Brain pericyte (primary cell): ENCODE measurements at places on chromosomes 2 and 18.

- DNase-seq = peak; percentile 95
These were observed 23.1 kb downstream of the PLA2R1 start for GRCh38 chr2:160039166-160039903.

- no peak for DNase-seq
These were observed 28.5 kb downstream of the ITGB1BP1 start for GRCh38 chr2:9394816-9395215.

DNA sequence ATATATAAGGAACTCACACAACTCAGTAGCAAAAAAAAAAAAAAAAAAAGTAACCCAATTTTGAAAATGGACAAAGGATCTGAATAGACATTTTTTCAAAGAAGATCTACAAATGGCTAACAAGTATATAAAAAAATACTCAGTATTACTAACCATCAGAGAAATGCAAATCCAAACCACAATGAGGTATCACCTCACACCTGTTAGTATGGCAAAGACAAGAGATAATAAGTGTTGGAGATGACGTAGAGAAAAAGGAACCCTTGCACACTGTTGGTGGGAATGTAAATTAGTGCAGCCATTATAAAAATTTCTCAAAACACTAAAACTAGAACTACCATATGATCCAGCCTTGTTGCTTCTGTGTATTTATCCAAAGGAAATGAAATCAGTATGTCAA is 5.8 kb upstream of the CNDP1 start:
- DNase-seq = no peak

- no peak for DNase-seq
These were observed 477.5 kb downstream of the SLC4A3 start for GRCh38 chr2:220104871-220105351.

DNA sequence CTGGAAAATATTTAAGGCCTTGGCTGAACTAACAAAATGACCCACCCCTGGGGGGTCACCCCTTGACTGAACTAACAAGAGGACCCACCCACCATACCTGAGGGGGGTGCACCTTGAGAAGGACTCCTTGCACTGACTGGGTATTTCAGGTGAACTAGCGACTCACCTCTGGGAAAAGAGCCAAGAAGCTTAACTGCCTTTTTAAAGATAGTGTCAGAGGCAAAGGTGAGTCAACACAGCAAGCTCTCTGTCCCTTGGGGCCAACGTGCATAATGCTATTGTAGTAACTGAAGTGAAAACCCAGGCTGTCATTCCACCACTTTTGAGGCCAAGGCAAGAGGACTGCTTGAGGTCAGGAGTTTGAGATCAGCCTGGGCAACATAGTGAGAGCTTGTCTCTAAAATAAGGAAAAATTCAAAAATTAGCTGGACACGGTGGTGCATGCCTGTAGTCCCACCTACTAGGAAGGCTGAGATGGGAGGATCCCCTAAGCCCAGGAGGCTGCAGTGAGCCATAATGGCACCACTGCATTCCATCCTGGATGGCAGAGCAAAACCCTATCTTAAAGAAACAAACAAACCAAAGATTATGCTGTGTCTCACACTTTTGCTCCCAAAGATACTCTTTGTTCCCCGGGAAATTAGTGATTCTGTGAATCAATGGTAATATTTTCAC is 36.4 kb upstream of the ZCCHC2 start:
- no peak for DNase-seq

DNA sequence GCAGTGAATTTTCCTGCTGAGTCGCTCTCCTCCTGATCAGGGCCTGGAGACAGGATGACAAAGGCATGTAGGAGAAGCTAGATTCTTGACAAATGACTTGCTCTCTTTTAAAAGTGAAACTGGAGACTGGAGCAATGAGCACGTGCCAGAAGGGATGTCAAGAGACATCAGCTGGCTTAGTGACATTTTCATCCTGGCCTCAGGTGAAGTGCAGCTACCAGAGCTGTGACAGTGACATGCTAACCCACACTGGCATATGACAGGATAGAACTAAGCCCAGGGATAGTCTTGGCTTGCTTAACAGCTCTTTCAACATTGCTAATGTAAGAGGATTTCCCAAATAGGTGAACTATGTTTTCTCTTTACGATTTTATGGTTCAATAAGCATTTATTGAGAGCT is 757.5 kb upstream of the DDX18 start:
- DNase-seq = no peak

DNA sequence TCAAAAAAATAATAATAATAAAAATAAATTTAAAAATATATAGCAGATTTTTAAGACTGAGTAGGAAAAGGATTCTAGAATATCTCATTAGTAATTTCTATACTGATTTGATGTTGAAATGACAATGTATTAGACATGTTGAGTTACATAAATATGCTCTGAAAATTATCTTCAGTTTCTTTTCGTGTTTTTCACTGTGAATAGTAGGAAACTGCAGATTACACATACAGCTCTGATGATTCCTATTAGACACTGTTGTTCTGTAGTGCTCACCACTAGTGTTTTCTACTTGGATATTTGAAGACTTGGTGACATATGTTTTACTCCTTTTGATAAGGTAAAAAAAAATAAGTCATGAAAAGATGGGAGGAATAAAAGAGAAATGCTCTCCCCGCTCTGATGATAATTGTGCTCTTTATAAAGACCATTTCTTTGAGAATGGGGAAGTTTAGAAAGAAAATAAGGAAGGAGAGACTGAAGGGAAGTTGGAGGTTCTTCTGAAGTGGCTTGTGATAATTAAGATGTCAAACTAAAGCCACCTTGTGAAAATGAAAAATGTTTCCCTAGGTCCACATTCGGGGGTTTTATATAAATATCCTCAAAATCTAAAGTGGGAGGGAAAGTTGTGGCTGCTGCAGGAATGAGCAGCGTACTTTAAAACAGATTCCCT is 52.9 kb downstream of the SLC9A2 start:
- no peak for DNase-seq

DNA sequence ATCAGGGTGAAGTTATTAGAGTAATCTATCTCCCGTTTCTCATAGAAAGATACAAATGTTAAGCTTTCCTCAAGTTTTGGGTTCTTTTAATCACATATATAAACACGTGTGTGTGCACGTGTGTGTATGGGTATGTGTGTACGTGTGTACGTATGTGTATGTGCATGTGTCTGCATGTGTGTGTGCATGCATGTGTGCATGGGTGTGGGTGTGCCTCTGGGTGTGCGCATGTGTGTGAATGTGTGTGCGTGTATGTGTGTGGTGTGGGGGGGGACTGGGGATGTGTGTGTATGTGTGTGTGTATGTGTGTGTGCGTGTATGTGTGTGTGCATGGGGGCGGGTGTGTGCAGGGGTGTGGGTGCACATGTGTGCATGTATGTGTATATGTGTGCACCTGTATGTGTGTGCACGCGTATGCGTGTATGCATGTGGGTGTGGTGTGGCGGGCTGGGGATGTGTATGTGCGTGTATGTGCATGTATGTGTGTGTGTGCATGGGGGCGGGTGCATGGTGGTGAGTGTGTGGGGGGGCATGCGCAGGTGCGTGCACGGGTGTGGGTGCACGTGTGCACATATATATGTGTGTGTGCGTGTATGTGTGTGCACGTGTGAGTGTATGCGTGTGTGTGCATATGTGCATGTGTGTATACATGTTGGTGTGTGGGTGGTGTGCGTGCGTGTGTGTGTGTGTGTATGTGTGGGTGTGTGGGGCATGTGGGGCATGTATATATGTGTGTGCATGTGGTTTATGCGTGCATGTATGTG is 304.0 kb downstream of the MBD2 start:
- no peak for DNase-seq

DNA sequence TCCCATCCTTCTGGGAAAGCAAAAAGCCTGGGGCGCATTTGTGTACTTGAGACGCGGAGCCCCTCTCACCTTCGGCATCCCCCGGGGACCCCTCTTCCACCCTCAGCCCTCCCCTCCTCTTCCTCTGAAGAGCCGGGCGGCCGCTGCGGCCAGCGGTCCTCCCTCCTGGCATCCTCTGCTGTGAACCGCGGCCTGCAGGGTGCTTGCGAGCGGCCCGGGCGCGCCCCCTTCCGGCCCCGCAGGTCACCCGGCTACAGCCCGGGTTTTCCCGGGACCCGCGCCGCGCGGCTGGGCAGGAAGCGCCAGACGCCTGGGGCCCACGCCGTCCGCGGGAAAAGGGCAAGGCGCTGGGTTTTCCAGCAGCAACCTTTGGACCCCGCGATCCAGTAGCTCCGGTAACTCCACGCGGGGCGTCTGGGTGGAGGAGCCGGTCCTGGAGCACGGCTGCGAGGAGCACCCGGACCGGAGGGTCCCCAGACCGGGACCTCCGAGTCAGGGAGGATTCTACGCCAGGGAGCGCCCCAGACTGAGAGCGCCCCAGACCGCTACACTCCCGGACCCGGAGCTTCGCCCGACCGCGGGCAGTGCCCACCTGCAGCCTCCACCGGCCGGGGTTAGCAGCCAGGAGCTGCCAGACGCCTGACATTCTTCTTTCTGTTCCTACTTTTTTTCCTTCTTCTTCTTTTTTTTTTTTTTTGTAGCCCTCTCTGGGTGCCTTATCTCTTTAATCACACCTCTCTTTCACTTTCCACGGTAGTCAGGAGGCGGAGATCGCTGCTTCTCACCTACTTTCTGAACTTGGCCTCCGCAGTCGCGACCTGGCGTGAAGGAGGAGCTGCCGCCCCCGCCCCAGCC is at the start of gene IL18R1:
IL18R1 (plus strand) TSS at position 271 of the 855 bp plus-strand sequence. CDS start 6,865 bp downstream, outside the sequence.
- DNase-seq = no peak

- no peak for DNase-seq
These were observed at the start of gene DIPK1C for GRCh38 chr18:74457043-74457724. Gene DIPK1C, minus strand, starts transcription at chr18:74457308. Its CDS starts 49 bp downstream, at chr18:74457259.

- no peak for DNase-seq
These were observed 73.8 kb upstream of the KLHL29 start for GRCh38 chr2:23311186-23311585.

GRCh38 chr2:60586081-60586480 is 32.6 kb upstream of the BCL11A start:
- no peak for DNase-seq

DNA sequence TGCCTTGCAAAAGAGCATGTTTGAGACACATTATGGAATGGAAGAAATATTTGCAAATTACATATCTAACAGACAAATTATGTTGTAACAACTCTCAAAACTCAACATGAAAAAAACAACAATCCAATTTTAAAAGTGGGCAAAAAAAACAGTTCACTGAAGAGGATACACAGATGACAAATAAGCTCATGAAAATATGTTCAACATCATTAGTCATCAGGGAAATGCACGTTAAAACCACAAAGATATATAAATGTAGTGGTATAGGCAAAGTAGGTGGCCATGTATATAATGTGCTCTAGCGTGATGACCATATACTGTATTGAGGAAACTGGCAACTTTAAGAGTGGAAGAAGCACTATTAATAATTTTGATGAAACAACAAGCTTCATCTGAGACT is 220.1 kb downstream of the IRS1 start:
- DNase-seq = no peak

DNA sequence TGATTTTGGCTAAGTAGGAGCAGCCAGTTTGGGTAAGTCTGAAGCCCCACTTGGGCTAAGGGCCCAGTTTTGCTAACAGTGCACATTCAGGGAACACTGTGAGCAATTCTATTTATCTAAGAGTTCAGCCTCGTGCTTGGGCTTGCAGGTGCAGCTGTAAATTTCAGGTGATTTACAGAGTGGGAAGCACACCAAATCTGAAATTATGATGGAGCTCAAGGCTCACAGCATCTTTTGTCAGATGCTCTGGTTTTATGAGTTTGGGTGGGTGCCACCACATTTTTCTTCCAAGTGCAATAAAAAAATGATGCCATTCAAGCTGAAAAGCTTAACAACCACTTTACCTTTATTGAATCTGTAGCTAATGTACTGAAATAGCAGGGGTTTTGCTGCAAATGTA is 671.2 kb downstream of the LRRTM4 start:
- DNase-seq = no peak

GRCh38 chr2:147925886-147926285 is 81.1 kb downstream of the ACVR2A start:
- DNase-seq = no peak

DNA sequence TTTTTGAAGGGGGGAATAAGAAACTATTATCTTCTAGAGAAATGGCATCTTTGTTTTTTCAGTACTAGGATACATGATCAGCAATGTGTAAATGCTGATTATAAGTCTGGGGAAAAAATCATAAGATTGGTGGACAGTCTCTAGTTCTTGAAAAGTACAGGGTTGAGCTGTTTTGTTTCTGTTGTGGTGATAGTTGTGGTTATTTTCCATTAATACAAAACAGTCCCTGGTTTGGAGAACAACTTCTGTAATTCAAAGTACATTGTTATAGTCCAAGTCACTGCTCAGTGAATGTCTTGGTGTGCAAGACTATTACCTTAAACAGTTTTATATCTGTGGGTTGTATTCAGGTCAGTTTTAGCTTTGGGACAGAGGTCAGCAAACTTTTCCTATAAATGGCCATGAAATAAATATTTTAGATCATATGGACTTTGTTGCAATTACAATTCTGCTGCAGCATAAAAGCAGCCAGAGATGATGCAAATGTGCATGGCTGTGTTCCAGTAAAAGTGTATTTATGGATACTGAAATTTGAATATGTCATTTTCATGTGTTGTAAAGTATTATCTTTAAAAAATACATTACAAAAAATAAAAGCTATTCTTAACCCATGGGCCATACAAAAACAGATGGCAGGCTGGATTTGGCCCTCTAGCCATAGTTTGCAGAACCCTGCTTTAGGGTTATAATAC is 111.0 kb downstream of the CERS6 start:
- no peak for DNase-seq

GRCh38 chr2:197867624-197868023 is 63.2 kb downstream of the PLCL1 start:
- DNase-seq = no peak

DNA sequence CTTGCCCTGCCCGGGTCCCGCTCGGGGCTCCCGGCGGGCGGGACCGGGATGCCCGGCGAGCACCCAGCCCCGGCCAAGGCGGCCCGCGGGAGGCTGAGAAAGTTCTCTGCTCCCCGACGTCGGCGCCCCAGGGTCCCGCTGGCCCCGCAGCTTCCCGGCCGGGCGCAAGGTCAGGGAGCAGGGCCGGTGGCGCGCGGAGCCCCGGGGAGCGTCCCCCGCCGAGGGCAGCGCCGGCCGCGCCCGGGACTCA is 331 bp downstream of the SERPINE2 start:
- no peak for DNase-seq

GRCh38 chr2:128733450-128733849 is 414.8 kb upstream of the HS6ST1 start:
- DNase-seq = no peak

GRCh38 chr2:162782138-162782537 is 56.4 kb downstream of the KCNH7 start:
- DNase-seq = no peak

GRCh38 chr2:49167131-49167530 is 12.8 kb upstream of the FSHR start:
- DNase-seq = no peak

- DNase-seq = no peak
These were observed 491 bp downstream of the L3MBTL4 start for GRCh38 chr18:6414118-6414722.

GRCh38 chr18:63161032-63161760 is 158.4 kb downstream of the BCL2 start:
- no peak for DNase-seq

- DNase-seq = no peak
These were observed 2176.3 kb upstream of the CELF4 start for GRCh38 chr18:39741755-39742466.

DNA sequence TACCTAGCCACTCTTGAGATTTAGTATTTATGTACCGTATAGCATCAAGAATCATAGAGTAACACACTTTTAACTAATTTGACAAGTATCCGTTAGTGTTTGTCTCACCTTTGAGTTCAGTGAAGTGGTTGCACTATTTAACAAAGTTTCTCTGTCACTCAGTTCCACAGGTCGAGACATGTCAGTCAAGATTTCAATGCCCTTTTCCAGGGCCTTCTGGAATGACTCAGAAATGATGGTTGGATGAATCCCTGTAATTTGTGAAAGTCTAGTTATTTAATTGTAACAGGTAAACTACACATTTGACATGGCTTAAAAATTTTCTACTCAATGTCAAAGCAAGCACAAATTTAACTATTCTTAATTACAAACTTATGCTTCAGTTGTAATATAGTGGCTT is 9.7 kb downstream of the CCT4 start:
- DNase-seq = no peak
